ENCODE measurements at places on chromosomes 1 and 21. TPM values are rescaled to one million over a fixed set of nuclear protein-coding genes. Genes with fewer than 3 reads are reported as not detected.

DNA sequence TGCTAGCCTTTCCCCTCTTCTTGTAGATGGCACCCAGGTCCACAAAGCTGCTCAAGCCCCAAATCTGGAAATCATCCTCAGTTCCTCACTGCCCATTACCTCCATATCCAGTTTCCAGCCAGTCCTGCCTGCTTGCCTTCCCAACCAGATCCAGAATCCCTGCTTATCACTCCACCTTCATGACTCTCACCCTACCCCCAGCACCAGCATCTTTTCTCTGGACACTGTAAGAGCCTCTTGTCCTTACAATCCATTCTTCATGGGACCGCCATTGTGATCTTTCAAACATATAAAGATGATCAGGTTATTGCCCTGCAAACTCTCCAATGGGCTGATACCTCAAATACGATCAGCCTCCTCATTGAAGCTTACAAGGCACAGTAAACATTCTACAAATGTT lies 23.5 kb upstream of the NPL start:
- no peak for DNase-seq

- DNase-seq: no peak
Measured at GRCh38 chr1:40620586-40621210, 44.8 kb downstream of the RIMS3 start.

DNA sequence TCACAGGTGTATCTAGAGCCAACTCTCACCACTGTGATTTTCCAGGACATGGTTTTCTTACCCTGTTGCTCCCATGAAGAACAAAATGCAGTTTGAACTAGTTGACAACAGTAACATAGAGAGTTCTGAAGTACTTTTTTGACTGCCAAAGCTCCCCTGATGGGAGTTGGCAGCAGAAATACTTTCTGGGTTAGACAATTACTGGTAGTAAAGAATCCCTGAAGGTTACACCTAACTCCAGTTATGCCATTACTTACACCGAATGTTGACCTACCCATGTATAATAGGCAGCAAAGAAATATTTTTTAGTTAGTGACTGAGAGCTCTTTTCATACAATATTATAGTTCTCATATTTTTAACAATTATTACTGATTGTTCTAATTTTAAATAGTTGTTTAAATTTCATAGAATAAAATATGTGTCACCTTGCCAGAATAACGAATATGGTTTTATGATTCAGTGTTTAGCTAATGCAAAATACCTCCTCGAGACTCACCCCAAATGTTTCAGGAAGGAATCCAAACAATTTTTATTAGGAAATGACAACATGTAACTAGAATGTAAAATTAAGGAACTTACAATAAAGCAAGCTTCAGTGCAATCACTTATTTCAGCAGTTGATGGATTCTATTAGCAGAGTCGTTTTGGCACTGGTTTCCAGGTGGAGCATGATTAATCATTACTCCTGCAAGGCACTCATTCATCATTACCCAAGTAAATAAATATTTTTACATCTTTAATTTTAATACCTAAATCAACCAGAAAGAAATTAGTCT lies 237.6 kb downstream of the MRPL39 start:
- DNase-seq: peak; percentile 30

- DNase-seq: peak; percentile 63
Measured at GRCh38 chr1:158121604-158122254, 59.0 kb upstream of the CD1D start.

- DNase-seq: peak; percentile 59
Measured at GRCh38 chr21:43603641-43604504, 55.4 kb downstream of the HSF2BP start.

Gene PERM1
- total RNA-seq: 0.10 TPM
